KG1 (cell line): ENCODE measurements at places on chromosomes 11 and 22.
A peak's percentile ranks its signal among the peaks of the same experiment; 100 is the strongest.

- DNase-seq, result no peak
Measured at GRCh38 chr22:48948575-48949170, 879.0 kb downstream of the BRD1 start.

DNA sequence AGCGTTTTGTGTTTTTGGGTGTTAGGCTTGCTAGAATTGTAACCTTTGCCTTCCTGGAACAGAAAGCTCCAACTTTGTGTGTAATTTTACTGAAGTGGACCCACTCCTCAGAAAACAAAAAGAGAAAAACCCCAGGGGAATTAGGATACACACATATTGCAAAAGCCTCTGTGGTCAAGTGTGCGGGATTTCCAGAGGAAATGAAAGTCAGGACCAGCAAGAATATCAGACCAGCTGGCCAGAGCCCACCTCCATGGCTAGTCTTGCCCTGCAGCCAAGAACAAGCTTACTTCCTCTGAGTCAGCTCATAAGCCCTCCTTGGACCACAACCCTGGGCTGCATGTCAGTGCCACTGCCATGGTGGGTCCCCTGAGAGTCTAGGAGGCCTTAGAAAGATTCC is 37.0 kb upstream of the FTH1 start:
- no peak for DNase-seq

DNA sequence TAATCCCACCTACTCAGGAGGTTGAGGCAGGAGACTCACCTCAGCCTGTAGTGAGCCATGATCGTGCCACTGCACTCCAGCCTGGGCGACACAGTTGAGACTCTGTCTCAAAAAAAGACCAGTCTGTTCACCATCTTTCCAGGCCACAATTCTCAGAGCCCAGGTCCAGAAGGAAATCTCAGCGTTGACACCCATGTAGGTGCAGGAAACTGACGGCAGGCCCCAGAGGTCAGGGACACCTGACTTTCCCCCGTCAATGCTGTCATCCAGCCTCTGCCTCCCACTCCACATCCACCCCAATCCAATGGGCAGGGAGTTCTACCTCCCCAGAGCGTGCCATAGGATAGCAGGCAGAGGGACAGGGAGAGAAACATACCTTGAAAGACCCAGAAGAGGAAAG is 5.9 kb upstream of the GRK2 start:
- no peak for DNase-seq

DNA sequence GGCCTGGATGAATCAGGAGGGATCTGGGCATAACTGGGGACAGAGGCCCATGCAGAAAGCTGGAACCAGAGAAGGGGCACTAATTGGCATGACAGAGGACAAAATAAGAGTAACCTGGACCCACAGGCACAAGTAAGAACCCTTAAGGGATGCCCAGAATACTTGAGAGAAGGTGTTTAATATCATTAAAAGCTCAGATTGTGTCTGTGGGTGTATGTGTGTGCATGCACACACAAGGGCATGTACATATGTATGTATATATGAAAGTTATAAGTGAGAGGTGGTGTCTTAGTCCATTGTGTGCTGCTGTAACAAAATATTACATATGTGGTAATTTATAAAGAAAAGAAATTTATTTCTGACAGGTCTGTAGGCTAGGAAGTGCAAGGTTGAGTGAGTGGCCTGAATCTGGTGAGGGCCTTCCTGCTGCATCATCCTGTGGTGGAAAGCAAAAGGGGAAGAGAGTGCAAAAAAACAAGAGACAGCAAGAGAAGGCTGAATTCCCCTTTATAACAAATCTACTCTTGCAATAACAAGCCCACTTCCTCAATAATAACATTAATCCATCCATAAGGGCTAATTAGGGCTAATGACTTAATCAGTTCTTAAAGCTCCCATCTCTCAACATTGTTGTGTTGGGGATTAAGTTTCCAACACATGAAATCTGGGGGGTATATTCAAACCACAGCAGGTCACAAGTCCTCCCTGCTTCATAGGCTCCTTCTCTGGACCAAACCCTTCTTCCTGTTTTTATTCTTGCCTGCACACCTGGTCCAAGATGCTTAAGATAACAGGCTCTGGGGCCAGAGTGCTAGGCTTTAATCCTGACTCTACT is 68.3 kb upstream of the POU2AF2 start:
- peak; percentile 83 for DNase-seq

DNA sequence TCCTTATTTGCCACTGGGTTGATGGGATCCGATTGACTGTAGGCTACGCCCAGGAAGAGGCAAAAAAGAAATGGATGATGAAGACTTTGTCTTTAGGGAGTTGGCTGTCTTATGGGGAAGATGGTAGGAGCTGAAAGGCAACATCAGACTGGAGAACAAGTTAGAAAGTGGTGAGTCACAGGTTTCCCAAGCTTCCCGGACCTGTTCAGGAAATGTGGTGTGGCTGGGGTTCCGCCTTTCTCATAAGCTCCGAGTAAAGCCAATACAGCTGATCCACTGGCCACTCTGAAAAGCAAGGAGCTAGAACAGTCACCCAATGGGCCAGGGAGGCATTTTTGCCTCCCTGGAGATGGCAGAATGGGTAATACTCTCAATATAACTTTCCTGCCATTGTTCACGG is 194.5 kb downstream of the SNX19 start:
- DNase-seq, result no peak

GRCh38 chr11:58905721-58906547 is 33.4 kb upstream of the GLYATL1 start:
- no peak for DNase-seq

GRCh38 chr22:44586999-44587736 is 89.1 kb upstream of the RTL6 start:
- DNase-seq, result no peak

- no peak for DNase-seq
Measured at GRCh38 chr11:16363706-16364105, 7.4 kb upstream of the SOX6 start.

DNA sequence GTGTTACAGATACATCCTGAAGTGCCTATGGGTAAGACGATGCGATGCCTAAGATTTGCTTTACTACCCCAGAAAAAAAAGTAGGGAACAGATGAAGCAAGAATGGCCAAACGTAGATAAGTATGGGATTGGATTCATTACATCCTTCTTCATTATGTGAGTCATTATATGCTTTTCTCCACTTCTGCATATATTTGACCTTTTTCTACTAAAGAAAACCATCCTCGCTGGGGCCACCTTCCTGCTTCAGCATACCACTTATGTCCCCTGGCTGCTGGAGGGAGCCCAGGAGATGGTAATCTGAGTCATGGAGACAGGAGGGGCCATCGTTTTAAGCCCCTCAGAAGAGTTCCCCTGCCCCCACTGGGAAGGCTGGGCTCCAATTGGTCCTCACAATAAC is 14.4 kb upstream of the KLHL35 start:
- DNase-seq, result no peak

DNA sequence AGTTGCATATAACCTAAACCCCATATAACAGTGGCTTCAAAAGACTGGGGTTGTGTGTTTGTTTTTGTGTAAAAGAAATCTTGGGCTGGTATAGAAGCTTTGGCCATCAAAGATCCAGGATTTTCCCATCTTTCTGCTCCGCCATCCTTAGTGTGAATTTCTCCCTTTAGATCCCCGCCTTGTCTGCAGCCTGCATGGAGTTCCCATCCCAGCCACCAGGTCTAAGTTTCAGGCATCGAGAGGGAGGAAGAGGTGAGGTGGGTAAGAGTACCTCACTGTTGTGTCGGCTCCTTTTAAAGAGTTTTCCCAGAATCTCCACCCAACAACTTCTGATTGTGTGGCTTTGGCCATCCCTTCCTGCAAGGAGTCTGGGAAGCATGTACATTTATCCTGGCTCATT is 195.5 kb upstream of the SORL1-AS1 start:
- DNase-seq, result no peak

DNA sequence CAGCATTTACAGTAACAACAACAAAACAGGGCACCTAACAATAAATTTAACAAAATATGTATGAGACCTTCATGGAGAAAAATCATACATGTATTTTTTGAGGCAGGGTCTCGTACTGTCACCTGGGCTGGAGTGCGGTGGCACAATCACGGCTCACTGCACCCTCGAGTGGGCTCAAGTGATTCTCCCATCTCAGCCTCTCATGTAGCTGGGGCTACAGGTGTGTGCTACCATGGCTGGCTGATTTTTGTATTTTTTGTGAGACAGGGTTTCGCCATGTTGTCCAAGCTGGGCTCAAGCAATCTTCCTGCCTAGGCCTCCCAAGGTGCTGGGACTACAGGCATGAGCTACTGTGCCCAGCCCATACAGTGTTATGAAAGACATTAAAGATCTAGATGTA is 278.1 kb downstream of the SWAP70 start:
- no peak for DNase-seq

GRCh38 chr22:37896181-37896592 is 9.9 kb upstream of the MICALL1 start:
- peak; percentile 39 for DNase-seq
